ENCODE measurements at places on chromosomes 12 and 14.

GRCh38 chr12:98924-99352 is 32.4 kb downstream of the IQSEC3 start:
- no peak for DNase-seq

DNA sequence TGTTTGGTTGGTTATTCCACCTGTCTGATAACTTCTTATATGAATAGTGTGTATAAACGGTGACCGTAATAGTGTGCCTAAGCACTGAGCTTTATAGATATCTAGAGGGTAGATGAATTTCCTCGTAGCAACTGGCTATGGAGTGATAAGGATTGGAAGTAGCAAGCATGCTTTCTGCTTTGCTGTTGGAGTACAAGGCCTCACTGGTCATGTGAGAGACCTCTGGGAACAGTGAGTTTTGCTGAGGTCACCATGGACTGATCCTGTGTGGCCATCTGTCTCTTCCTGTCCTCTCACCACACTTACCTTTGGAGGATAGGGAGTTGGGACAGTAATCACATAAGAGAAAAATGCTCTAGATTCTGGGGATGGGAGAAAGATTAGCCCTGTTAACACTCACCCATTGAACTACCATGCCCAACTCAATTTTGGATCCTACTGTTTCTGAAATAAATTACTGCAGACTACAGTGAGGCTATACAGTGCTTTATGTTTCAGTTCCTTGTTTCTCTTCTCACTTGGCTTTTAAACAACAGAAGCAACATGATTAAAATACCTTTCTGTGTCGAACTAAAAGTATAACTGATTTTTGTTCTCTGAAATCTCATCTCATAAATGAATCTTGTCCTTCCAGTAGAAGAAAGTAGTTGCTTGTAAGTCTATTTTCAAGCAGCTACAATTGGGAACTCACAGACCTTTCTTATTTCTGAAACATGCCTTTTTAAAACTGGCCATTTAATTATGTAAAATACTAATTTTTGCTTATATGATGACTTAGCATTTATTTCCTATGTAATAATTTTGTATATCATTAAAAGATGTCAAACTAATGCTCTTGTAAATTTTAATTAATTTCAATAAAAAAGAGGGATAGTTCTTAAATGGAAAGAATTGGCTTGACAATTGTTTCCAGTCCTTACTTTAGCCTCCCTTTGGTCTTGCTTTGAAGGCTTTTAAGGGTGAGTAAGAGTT is 8.3 kb downstream of the TMX1 start:
- peak; percentile 24 for DNase-seq

DNA sequence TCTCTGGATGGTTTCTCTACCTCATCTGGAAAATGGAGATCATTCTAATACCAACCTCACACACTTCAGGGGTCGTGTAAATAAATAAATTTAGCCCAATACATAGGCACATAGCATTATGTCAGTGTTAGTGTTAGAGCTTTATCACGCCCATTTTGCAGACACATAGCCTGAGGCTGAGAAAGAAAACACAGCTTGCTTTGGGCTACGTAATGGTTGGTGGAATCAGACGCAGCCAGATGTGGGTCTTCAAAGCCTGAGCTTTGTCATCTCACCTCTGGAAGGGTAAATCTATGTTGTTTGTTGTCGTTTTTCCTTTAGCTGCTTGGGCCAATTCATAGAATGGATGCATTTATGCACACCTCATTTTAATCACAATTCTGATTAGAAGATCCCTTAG is 191.6 kb downstream of the RBM19 start:
- no peak for DNase-seq

DNA sequence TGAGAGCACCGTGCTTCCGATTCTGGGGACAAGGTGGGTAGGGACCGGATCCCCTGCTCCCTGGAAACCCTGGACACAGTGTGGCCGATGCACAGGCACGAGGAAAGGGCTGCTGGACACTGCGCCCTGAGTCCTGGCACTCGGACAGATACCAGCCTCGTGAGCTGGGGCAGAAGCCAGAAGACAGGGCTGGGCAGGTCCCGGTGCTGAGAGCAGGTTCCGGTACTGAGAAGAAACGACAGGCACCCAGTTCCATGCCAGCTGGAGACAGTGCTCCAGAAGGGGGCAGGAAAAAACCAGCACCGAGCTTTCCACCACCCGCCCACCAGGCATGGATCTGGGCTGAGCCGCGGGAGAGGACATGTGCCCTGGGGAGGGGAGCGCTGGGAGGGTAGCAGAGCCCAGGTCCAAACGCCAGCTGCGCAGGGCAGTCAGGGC is 6.5 kb downstream of the XRCC3 start:
- DNase-seq: peak; percentile 87
